Adipocyte (in vitro differentiated cells): ENCODE measurements at places on chromosomes 16 and 17.
A peak's percentile ranks its signal among the peaks of the same experiment; 100 is the strongest.

DNA sequence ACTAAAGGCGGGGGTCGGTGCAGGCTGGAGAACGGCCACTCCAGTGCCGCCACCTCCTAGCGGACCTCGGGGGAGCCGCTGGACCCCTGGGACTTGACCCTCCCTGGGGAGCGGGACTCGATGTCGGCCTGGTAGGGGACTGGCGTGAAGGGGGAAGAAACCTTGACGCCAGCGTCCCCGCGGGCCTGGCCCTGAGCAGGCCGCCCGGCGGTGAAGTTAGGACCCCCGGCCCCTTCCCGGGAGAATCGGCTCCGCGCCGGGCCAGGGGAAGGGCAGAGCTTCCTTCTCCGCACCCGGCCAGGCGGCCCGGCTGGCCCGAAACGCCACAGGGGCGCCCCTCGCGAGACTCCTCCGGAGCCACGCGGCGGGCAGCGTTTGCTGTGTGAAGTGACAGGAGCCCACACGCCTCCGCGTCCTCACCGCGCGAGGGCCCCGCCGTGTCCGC lies 389 bp downstream of the DUS1L start:
- DNase-seq: peak; percentile 69

GRCh38 chr16:20903899-20904506 lies 3.4 kb downstream of the LYRM1 start:
- DNase-seq: no peak

- DNase-seq: no peak
Observed at GRCh38 chr17:78585006-78585630, 7.9 kb upstream of the DNAH17 start.

GRCh38 chr16:72198021-72198711 lies 26.2 kb upstream of the PMFBP1 start:
- peak; percentile 75 for DNase-seq

DNA sequence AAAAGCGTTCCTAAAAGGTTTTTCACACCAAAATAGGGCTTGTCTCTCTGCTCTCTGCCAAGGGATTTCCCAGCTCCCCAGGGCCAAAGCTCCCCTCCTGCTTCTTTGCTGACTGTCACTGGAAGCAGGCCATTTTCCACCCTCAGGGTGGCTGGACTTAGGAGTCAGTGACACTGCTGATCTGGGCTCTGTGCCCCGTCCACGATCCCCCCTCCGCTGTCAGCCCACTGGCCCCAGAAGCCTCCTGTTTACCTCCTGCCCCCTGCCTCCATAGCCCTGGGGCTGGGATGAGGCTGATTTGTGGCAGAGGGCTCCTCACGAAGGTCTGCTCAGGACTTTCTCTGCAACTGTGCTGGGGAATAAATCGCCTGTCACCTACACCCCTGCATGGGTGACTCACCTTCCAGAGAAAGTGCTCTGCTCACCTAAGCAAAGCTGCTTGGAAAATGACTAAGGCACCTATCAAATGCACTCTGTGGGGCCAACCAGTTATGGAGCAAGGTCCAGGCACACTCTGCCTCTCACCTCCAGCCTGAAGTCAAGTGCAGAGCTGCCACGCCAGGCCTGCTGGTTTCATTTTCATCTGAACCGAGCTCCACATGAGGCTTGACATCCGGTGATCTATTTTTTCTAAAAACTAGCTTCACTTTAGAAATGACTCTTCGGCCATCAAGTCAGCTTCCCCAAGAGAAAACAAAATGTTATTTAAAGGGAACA lies 4.9 kb downstream of the MAP3K14 start:
- no peak for DNase-seq

DNA sequence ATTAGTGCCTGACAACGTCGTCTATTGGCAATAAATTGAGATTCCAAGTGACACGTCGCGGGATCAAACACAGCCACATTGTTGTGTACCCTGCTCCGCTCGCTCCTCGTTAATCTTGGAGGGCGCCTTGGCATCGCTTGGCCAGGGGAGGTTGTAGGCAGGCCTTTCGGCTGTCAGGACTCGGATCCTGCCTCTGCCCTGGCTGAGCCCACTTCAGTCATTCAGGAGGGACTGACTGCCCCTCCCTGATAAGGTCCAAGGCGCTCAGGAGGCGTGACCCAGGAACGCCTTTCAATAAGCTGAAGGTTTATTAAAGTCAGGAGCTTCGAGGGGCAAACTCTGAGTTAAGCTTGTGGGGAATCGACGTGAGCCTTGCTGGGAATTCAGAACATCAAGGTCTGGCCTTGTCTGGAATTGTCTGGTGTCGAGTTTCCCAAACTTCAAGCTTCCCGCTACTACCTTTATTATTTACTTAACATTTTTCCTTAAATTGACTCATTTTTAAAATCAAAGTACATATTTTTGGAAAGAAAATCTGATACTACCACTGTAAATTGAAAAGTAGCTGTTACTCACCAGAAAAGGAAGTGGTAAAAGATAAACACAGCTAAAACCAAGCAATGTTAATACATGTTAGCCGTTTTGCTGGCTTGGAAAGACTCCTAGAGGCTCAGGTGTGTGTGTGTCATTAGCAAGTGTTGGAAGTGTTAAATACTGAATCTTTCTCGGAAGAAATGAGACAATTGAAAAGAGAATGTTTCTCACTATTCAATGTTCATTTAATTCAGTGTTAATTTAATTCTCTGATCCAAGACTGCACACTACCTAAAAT lies 5.3 kb upstream of the IRX3 start:
- peak; percentile 10 for DNase-seq

DNA sequence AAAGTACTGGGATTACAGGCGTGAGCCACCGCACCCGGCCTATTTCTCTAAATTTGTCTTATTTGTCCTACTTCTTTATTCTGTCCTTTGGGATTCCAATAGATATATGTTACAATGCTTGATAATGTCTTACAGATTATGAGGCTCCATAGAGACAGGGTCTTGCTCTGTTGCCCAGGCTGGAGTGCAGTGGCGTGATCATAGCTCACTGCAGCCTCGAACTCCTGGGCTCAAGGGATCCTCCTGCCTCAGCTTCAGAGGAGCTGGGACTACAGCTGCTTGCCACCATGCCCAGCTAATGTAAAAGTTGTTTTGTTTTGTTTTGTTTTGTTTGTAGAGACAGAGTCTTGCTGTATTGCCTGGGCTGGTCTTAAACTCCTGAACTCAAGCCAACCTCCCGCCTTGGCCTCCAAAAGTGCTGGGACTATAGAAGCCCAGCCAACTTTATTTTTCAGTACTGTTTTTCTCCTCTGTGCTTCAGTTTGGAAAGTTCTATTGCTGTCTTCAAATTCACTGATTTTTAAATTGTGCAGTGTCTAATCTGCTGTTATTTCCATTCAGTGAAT lies 10.3 kb downstream of the ANKRD13B start:
- no peak for DNase-seq

DNA sequence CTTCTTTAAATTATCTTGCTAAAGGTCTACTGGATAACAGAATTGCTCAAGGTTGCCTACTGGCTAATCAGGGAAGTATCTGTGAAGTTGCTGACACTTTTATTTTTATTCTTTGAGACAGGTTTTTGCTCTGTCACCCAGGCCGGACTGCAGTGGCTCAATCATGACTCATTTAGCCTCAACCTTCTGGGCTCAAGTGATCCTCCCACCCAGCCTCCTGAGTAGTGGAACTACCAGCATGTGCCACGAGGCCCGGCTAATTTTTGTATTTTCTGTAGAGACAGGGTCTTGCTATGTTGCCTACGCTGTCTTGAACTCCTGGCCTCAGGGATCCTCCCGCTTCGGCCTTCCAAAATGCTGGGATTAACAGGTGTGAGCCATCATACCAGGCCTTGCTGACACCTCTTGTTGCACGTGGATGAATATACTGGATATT lies 43.1 kb downstream of the GLG1 start:
- peak; percentile 19 for DNase-seq

DNA sequence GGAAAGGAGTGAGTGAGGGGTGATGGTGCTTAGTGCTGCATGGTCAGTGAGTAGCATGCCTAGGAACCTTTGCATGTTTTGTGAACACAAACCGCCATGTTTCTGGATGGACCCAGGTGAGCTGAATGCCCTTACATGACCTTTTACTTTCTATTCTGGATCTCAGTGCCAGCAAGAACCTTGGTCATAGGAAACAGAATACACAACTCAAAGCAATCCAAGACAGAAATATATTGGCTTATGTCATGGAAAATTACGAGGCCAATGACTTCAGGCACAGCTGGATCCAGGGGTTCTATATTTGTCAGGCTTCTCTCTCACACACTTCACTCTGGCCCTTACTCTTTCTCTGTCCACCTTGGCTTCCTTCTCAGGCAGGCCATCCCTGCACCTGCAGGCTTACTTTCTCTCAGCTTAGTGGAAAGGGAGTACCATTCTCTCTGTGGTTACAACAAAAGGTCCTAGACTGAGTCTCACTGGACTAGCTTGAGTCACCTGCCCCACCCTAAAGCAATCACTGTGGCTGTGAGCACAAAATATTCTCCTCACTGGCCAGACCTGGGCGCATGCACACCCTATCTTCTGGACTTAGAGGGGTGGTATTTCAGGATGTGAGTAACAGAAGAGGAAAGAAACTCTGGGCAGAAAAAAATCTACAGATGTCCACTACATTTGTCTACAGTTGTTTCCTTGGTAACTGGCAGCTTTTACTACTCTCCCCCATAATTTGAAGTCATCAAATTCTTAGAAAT lies 20.4 kb upstream of the CPNE2 start:
- peak; percentile 23 for DNase-seq

- DNase-seq: peak; percentile 97
Observed at GRCh38 chr16:23595951-23596720, at the start of gene NDUFAB1. Gene NDUFAB1, minus strand, starts transcription at chr16:23596316. Its CDS starts 26 bp downstream, at chr16:23596290.

DNA sequence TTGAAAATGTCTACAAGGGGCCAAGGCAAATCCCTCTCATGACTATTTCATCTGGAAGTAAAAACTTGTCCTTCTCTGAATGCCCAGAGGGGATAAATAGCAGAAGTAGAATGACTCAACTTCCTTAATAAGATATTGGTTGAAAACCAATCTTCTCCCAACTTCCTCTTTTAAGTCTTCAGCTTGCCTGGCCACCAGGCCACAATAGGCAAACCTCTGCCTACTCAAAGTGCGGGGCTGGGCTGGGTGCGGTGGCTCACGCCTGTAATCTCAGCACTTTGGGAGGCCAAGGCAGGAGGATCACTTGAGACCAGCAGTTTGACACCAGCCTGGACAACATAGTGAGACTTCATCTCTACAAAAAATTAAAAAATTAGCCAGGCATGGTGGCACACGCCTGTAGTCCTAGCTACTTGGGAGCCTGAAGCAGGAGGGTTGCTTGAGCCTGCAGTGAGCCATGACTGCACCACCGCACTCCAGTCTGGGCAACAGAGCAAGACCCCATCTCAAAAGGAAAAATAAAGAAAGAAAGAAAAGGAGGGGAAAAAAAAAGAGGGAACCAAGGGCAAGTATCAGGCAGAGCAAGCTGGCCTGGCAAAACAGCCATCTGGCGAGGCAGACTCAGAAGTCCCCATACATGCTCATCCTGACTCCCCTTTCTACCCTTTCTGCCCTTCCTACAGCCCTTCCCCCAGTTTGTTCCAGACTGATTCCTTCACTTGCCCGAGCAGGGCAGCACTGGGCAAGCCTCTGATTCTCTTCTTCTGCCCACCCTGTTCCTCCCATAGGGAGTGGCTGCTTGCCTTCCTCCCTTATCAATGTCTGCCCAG lies 20.6 kb downstream of the MAP3K14 start:
- DNase-seq: peak; percentile 62

DNA sequence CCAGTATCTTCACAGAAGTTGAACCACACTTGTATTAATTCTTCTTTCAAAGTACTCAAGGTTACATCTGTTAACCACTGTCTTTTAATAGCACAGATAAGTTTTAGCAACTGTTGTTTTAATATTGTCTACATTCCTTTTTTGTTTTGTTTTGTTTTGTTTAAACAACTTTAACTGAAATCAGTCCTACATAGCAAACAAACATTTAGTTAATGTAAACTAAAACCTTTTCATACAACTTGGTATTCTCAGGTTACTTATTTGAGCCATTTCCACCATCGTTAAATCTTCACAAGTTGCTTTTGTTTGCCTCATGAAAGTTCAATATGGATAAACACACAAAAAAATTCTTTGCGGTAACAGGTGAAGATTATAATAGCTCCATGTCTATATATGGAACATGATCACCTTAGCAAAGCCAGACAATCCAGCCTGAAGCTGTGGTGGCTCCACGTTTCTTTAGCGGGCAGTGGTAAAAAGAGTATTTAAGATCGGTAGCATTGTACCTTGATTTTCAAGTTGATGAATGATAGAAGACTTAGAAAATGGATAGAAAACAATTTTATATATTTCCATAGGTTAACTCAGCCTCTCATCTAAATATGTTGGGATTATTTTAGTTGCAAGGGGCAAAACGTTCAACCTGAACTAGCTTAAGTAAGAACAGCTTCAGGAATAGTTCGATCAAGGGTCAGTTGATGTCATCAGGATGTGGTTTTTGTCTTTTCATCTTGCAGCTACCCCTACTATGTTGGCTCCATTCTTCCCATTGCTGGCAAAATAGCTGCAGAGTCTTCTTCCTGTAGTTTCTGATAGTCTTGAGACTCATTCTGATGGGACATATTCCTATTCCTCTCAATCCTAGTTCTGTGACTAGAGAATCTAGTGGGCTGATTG lies 182.8 kb downstream of the FTO start:
- no peak for DNase-seq

DNA sequence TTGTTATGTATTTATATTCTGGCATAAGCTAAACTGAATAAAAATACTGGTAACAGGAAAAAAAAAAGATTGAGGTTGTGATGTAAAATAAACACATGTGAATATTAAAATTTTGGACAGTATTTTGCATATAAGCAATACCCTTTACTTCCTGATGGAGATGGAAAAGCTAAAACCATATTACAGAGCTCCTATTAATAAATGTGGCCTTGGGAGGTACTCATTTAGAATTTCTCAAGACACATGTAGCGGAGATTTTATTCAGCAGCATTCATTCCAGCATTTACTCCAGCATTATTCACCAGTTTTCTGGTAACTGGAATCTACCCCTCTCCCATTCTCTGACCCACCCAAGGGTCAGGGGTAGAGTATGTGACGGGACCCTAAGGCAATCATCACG lies 94.3 kb upstream of the AXIN2 start:
- DNase-seq: no peak

- DNase-seq: no peak
Observed at GRCh38 chr17:70825321-70826125, 656.2 kb downstream of the KCNJ2 start.

DNA sequence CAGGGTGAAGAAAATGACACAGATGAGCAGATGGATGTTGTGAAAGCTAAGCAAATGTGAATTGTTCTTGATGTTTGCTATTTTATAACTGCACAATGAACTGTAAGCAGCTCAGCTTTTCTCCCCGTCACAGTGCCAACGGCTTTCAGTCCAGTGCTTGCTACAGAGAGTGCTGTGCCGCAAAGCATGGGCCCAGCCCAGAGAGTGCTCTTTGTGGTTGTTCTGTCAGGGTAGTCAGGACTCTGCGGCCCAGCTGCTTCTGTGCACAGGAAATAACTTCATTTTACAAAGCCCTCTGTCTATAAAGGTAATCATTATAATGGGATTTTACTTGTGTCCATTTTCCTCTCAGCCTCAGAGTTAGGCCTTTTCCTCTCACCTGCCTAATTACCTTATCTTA lies 39.1 kb downstream of the CDRT15 start:
- no peak for DNase-seq

GRCh38 chr16:51225878-51226277 lies 74.8 kb upstream of the SALL1 start:
- DNase-seq: no peak
